GM18507 (cell line): ENCODE measurements at places on chromosomes 1 and 21.

- no peak for DNase-seq
Measured at GRCh38 chr1:3017440-3018050, 3.7 kb upstream of the ACTRT2 start.

DNA sequence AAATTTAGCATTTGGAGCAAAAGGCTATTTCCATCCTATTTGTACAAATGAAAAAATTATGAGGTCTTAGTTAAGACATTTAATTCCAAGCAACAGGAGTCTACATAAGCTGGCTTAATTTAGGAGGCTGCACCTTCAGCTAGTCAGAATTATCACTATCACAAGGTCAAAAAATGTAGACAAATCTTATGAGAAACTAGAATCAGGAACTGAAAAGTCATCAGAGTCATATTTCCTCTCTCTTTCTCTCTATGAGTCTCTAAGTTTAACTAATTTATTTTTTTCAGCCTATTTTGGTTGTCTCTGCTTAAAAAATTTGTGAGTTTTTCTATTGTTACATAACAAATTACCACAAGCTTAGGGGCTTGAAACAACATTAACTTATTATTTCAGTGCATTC, 807.1 kb upstream of the PRMT6 start:
- no peak for DNase-seq

DNA sequence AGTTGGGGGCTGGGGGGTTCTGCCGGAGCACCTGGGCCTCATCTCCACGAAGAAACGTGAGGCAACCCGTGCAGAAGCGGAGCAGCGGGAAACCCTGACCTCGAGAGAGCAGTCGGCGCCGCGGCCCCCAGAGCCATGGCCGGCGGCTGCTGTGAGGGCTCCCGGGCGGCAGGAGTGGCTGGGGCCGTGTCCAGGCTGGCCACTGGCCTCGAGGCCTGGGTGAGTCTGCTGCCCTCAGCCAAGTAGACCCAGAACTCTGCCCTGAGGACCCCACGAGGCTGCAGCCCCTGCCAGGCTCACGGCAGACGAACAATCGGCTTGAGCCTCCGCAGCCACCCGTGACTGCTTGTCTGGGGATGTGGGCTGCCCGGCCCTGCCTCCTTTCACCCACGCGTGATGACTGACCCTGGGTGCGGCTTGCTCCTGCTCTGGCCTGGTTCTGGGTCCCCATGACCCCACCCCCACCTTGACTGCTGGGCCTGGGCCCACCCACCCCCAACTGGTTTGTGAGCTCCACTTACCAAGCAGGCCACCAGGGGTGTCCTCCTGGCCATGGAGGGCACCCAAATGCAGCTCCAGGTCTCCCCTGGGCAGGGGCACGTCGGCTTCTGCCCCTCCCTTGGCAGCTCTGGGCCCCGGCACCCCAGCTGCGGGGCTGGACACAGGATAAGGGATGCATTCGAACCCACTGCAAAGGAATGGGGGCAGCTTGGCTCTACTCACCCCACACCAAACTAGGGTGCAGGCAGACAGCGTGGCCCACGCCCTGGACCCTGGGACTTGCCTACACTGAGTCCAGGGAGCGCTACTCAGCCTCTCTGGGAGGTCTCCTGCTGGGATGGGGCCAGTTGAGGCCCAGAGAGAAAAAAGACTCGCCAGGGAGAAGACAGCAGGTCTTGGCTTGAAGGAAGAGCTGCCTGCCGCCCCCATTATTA, 34.2 kb downstream of the MORN1 start:
- no peak for DNase-seq

GRCh38 chr1:177902266-177902665, 67.6 kb downstream of the SEC16B start:
- no peak for DNase-seq

DNA sequence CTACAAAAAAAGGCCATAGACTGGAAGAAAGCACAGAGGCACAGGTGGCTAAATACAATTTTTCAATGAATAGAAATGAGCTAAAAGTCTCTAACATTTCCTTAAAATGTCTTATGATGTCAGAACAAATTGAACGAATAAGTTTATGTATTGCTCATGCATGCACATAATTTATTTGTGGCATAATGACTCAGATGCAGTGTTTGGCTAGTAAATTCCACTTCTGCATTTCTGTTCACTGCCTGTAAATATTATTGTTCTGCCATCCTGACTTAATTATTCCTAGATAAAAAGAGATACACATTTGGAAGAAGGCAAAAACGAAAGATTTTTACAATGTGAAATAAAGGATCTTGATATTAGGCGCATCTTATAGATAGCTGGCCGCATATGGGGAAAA, 26.6 kb upstream of the EXO1 start:
- no peak for DNase-seq

DNA sequence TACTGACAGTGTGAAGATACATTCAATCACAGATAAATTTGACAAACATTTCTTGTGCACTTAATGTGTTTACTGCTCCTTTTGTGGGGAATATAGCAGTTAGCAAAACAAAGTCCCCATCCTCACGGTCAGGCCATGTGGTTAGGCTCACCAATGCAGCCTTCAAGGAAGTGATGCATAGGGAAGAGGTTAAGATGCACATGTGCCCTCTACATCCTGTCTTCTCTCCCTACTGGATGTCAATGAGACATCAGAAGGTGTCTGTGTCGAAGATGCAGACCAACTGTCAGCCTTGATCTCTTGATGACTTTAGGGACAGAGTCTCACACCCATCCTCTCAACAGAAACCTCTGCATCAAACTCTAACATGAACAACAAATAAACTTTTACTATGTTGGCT, 78.7 kb downstream of the FH start:
- DNase-seq = no peak

- DNase-seq = no peak
Measured at GRCh38 chr1:21340230-21340945, 50.1 kb upstream of the ECE1 start.

GRCh38 chr21:14602382-14602958, 56.4 kb upstream of the SAMSN1 start:
- no peak for DNase-seq

GRCh38 chr1:16298653-16299052, 53.6 kb downstream of the FBXO42 start:
- DNase-seq = no peak

DNA sequence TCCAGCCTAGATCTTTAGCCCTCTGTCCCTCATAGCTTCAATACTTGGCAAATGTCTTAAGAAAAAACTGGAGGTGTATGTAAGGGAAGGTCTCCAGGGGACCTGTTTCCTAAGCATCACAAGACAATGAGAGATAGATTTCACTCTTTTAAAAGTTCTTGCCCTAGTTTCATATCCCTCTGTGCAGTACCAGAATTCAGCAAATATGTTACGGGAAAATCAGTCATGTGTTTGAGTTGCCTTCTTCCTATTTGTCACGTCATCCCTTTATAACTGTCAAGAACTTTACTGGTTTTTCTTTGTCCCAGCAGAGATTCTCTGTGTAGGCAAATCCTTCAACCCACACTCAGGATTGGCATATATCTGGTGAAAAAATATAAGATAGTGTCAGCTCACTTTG, 32.3 kb downstream of the DNASE2B start:
- DNase-seq = no peak

DNA sequence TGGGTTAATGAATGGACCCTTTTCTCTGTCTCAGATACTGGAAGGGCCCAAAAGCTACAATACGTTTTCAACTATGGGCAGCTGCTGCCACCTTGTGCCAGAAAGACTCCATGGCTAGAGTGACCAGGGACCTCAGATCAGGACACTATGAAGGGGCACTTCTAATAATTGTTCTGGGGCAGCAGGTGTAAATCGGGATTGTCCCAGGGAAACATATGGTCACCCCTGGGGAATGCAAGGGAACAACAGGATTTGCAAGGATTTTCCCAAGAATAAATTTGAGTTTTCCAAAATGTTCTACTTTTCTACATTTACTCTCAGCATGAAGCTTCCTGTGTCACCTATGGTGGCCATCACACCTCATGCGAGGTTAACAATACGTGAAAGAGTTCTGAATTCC, 12.0 kb upstream of the FCAMR start:
- DNase-seq = no peak

- no peak for DNase-seq
Measured at GRCh38 chr1:159866066-159866465, 3.6 kb upstream of the VSIG8 start.

GRCh38 chr1:94773296-94773809, 46.8 kb upstream of the SLC44A3 start:
- DNase-seq = no peak

- DNase-seq = no peak
Measured at GRCh38 chr1:3014443-3015268, 6.6 kb upstream of the ACTRT2 start.

DNA sequence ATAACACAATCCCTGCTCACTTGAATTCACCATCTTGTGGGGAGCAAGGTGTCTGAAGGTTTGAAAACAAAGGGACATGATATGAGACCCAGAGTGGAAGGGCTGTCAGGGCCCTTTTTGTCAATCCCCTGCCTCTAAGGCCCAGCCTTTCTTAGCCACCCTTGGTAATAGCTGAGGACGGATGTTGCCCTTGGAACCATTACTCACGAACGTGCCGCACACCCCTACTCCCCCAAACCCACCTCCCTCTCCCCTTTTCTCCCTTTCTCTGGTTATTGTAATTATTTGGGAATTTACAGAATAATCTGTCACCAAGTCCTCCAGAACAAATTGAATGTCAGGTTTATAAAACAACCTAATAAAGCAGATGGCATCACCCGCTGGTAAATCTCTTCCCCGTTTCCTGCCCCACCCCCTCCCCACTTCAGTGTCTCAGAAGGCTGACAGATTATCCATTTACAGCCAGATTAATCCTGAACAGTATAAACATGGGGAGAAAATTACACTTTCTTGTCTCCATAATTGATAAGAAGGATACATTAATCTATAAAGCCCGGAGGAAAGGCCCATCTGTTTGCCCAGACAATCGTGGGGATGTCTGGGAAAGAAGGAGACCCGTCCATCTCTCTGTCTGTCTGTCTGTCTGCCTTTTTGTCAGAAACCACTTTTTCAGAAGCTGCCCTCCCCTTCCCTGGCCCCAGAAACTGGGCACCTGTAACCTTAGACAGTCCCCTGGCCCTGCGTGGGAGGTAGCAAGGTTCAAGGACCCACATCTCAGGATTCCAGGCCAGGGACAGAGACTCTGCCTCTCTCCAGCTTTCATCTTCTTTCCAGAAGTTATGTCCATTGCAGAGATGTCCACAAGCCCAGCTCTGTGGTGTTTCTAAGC, 60.6 kb upstream of the CD34 start:
- no peak for DNase-seq

- no peak for DNase-seq
Measured at GRCh38 chr1:172719694-172720138, 60.8 kb downstream of the FASLG start.

- no peak for DNase-seq
Measured at GRCh38 chr1:155166051-155166470, 7.0 kb downstream of the KRTCAP2 start.

DNA sequence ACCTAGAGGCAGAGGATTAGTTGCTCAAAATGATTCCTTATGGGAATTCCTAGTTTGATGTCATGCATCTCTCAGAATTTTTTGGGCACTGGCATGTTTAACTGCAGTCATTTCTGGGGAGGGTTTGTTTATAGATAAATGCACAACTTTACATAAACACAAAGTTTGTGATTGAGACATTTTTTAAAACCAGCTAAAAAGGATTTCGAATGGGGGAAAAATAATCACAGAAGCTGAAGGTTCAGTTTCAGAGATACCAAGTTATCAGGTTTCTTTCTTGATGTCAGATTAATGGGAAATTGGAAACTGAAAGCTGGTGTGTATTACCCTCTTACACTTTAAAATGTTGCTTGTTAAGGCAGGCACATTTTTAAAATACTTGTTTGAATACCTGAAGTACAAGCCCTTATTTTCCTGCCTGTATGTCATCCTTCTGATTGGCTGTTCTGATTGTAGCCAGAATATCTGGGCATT, 72.1 kb downstream of the DISP1 start:
- DNase-seq = no peak

- no peak for DNase-seq
Measured at GRCh38 chr1:18110968-18111367, 3.4 kb downstream of the IGSF21 start.

DNA sequence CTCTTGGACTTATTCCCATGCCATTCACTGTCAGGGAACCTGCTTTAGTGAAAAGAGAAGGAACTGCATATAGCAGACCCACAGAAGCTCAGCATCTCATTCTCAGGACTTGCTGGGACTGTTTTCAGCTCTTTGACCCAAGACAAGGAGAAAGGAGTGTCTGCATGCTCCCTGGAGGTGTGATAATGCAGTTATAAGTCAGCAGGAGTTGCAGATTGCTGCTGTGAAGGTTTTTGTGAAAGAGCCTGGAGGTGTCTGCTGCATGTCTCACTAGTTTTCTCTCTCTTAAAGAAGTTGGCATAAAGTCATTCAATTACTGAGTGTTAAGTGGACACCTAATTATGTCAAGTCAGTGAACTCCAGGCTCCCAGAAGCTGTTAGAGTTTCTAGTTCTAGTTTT, 343.4 kb downstream of the BRINP2 start:
- DNase-seq = no peak

DNA sequence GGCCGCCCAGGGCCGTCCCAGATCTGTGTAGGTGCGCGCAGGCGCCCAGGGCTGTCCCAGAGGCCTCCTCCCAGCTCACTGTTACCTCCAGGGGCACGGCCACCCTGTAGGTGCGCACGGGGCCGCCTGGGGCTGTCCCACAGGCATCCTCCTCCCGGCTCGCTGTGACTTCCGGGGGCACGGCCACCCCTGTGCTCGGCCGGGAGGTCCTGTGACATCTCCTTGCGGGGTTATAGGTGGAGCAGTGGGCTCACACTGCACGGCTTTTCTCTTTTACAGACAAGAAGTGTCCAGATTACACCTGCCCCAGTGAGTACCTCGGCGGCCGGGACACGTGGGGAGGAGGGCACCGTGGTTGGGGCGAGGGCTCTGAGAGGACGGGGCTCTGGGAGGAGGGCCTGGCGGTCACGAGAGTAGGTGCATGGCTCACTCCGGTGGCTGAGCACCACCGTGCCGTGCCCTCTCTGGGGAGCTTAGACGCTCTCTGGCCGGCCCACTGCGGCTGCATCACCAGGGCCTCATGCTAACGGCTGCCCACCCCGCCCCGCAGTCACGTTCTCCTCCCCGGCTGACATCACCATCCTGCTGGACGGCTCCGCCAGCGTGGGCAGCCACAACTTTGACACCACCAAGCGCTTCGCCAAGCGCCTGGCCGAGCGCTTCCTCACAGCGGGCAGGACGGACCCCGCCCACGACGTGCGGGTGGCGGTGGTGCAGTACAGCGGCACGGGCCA, 21.4 kb downstream of the COL6A1 start:
- no peak for DNase-seq

GRCh38 chr1:219773775-219774174, 154.6 kb downstream of the SLC30A10 start:
- DNase-seq = no peak

DNA sequence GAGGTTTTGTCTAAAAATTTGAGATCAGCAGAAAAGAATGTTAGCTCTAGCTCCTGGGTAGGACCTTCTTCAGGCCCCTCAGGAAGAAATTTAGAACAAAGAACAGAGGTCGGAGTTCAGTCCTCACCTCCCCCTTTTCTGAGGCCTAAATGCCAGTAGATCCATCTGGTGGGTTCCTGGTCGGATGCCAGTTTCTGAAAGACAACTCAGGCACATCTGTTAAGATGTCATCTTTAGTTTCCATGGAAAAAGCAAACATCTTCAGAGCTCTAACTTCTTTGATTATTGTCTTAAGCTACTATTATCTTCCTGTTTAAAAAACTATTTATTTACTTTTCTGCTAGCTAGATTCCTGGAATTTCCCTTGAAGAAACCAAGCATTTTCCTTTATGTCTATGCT, 37.1 kb upstream of the USP25 start:
- DNase-seq = no peak

GRCh38 chr21:42189860-42190485, 29.0 kb upstream of the ABCG1 start:
- no peak for DNase-seq
